ENCODE measurements at places on chromosomes 12 and 14.

DNA sequence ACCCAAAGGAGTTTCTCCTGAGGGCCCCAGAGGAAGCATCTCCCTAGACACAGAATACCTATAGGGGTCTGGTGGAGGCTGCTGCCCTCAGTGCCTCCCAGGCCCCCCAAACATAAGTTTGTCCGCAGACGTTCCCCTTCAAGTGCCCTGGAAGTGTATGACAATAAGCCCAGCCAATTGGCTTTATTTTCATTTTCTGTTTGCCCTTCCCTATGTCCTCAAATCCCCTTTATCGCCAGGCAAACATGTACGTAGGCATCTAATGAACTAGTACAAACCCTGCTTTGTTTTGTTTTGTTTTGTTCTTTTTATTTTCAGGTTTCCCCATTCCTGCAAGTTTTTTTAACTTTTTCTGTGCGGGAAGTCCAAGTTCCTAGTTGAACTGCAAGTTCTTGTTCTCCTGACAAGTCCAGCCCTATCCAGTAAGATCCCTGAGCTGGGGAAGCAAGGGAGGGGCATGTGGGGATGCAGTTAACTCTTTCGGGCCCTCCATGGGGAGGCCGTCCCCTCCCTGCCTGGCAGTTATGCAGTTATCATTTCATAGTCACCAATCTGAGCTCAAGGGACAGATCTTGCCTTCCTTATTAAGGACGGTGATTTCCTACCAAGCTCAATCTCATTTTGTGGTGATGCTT, 141.9 kb downstream of the KCNA5 start:
- no peak for DNase-seq

- DNase-seq: no peak
These were observed 66.3 kb downstream of the OTX2 start for GRCh38 chr14:56744016-56744415.

DNA sequence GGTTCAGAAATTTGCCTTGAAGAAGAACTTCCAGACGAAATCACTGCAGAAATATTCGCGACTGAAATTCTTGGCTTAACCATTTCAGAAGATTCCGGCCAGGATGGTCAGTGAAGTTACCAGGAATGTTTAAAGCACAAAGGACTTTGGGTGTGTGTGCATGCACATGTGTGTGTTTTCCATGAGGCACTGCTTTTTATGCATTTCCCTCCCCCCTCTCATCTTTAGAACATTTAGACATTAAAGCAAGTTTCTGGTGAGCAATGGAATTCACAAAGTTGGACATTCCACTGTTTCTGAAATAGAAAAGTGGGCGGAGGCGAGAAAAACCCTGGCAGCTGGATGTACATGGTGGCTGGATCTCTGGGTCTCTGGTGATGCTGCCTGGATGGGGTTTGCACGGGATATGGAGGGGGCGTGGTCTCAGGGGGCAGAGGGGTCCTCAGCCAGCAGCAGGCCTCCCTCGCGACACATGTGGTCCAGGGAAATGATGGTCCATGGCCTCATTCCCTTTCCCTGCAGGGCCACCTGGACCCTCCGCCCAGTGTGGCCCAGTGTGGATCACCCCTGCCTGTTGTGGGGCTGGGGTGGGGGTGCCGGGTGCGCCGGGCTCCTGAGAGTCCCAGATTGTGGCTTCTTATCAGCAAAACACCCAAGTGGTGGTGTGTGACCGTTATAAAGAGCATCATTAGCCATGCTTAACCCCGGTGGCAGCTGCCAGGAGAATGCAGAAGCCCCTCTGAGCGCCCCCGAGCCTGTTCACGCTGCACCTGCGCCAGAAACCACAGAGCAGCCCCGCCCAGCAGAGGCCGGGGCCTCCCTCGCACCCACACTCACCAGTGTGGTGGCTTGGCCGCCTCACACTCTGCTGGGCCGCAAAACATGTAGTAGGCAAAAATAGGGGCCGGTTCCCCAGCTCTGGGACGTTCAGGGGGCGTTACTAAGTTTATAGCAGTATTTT, 17.8 kb upstream of the BCL7A start:
- DNase-seq: no peak

DNA sequence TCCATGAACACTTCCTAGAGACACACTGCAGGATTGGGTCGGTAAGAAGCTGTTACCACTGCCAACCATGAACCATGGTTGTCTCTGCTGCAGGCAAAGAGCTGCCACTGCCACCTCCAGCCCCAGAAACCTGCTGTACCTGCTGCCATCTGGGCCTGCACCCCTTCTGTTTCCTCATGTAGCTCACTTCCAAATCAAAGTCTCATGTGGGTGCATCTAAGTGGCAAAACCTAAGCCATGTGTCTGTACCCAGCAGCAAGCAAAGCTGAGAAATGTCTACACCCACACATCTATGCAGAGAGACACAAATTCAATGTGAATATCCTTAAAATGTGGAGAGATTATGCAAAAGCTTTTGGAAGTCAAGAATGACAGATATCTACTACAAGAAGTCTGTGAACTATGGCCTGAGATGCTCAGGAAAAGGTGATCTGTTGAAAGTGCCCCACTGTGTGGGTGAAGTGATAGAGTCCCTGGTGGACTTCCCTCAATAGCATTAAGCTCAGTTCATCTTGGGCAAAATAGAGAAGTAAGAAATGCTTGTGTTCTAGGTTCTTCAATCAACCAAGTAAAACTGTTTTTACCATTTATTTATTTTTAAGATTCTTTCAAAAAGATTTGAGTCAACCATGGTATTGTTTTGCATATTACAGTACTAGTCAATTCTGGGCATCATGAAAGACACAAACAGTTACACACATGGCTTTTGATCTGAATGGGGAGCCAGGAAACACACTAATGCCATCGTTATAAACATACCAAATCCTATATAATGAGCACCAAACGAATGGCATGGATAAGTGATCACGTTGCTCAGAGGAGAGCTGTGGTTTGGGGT, 64.4 kb downstream of the FOS start:
- no peak for DNase-seq

GRCh38 chr14:31118892-31119291, 88.7 kb downstream of the HECTD1 start:
- no peak for DNase-seq

- no peak for DNase-seq
These were observed 11.8 kb downstream of the BAG5 start for GRCh38 chr14:103550451-103551337.

DNA sequence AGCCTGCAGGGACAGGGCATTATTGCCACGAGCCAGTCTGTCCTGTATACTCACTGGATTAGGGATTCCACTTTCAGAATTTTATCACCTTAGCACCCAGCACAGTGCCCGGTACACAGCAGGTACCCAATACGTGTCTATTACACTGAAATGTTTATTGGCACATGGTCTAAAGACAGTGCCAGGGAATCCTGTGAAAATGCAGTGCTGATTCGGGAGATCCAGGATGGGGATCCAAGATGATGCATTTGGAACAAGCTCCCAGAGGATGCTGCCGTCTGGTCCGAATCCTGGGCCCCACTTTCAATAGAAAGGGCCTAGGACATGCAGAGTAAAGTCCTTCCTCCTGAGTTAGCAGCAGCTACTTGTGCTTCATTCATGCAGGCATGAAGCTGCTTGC, 230.7 kb downstream of the CACNA1C start:
- no peak for DNase-seq

GRCh38 chr14:67418401-67419191, 6.6 kb upstream of the PLEK2 start:
- DNase-seq: no peak

DNA sequence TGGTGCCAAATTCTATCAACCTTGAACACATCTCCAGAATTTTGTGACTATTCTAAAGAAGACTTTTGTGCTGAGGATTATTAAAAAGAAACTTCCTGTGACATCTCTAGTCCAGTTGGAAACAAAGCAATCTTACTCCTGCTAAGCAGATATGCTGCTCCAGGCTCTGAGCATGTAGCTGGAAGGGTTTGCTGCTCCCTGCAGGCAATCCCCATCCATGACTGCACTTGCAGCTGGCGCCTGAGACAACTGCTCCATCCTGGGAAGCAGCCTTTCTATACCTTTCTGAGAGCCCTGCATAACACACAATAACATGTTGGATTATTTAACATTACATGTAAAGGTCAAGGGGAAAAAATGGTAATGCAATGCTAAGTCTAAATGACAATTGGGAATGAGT, 105.1 kb downstream of the NDUFA12 start:
- DNase-seq: no peak

- no peak for DNase-seq
These were observed 65.0 kb downstream of the KCNK10 start for GRCh38 chr14:88258021-88258420.

DNA sequence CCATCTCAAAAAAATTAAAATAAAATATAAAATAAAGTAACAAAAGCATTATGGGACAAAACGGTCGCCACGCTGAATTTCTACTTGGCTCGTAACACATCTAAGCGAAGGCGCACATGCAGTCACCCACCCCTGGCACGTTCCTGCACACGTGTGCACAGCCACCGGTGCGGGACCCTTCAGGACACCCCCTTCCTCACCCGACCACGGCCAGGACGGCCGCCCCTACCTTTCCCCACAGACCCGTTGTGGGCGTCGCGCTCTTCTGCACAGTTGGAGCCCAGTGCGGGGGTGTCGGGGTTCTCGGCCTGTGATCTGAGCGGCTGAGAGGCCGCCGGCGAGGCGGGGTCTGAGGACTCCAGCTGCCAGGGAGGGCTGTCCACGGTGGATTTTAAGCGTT, 44.4 kb upstream of the GPR68 start:
- DNase-seq: no peak

DNA sequence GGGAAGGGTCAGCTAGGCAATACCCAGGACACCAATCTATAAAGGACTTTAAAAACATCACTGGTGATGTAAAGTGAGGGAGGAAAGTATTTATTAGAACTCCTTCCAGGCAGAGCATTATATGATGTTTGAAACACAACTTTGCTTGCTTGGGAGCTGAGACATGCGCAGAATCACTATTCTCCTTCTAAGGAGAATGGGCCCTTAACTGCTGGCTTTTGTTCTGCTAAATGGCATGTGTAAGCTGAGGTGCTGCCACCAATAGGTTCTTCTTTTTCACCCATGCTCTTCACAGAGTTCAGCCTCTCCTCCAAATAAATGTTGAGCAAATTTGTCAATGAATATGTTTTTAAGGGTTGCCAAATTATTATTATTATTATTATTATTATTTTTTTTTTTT, 3.9 kb downstream of the STAC3 start:
- no peak for DNase-seq

DNA sequence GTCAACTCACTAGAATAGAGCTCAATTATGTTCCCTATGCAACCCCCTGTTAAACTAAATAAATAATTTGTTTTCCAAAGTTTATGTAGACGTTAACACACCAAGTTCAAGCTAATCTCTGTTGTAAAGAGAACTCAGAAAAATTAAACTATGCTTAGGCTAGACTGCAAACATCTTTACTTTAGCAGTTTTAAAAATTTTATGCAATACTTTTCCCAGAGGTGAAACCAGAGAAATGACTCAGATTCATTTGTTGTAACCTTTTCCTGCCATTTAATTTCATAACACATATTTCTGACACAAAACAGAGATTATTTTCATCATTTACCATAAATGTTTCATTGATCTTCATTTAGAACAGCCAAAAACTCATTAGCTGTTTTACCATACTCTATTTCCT, 27.4 kb downstream of the ABCC9 start:
- no peak for DNase-seq

- no peak for DNase-seq
These were observed 211.0 kb upstream of the GARIN6 start for GRCh38 chr12:99436584-99436983.

- DNase-seq: no peak
These were observed 18.7 kb downstream of the CCDC63 start for GRCh38 chr12:110865521-110865920.

DNA sequence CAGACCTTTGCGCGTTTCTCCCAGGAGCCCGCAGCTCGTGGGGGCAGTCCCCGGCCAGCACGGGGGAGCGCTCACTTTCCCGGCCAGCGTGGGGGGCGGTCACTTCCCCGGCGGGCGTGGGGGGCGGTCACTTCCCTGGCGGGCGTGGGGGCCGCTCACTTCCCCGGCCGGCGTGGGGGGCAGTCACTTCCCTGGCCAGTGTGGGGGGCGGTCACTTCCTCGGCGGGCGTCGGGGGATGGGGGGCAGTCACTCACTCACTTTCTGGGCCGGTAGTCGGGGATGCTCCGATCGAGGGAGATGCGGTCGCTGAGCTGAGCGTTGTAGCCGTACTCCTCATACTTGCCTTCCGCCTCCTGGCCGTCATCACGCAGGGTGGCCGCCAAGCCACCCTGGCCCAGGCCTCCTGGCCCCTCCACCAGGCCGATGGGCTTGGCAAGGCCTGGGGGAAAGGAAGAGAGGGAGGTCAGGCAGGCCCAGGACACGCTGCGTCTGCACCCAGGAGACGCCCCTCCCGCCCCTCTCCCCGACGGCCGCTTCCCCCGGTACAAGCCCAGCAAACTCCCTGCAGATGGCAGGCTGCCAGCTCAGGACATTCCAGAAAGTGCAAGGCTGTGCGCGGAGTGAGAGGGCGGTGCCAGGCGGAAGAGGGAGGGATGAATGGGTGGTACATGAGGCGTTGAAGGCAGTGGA, 43.3 kb downstream of the GALNT9 start:
- DNase-seq: no peak

DNA sequence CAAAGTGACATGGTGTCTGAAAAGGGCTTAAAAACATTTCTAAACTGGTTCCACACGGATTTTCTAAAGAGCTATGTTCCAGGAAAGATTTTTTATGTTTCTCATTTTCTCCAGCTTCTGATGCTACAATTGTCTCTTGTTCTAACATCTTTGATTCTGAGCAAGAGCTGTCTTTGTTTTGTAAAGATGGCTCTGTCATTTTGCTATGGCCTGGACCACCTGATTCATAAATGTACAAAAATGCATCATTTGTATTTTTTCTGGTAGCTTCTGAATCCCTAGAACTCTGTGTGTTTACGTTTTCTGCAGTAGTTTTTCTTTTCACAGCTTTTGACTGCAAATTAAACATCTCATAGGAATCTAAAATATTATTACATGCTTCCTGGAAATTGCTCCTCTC, 3.2 kb downstream of the MLH3 start:
- DNase-seq: no peak

DNA sequence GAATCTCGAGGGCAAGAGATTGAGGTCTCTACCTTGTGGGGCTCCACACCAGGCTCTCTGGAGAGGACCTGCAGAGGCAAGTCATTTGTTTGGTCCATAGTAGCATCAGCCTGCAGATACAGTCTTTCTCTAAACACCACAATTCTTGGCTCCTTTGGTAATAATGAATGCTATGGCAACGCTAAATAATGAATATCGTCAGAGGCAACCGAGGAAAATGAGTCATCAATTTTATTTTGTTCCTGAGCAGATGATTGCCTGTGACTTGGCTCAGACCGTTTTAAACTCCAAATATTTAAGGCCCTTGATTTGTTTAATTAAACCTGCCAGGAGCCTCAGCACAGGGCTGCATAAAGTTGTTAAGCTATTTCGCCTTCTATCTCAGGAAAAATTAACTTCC, 924.1 kb upstream of the TMEM132C start:
- DNase-seq: no peak

GRCh38 chr12:105982022-105982421, 156.7 kb downstream of the NUAK1 start:
- DNase-seq: no peak
